ENCODE measurements at places on chromosomes 5 and 9. TPM values are rescaled to one million over a fixed set of nuclear protein-coding genes. Genes with fewer than 3 reads are reported as not detected.

Gene SPINK7
- not detected for total RNA-seq

Gene KCNMB1
- not detected for total RNA-seq

Gene FBP2
- not detected for total RNA-seq

DNA sequence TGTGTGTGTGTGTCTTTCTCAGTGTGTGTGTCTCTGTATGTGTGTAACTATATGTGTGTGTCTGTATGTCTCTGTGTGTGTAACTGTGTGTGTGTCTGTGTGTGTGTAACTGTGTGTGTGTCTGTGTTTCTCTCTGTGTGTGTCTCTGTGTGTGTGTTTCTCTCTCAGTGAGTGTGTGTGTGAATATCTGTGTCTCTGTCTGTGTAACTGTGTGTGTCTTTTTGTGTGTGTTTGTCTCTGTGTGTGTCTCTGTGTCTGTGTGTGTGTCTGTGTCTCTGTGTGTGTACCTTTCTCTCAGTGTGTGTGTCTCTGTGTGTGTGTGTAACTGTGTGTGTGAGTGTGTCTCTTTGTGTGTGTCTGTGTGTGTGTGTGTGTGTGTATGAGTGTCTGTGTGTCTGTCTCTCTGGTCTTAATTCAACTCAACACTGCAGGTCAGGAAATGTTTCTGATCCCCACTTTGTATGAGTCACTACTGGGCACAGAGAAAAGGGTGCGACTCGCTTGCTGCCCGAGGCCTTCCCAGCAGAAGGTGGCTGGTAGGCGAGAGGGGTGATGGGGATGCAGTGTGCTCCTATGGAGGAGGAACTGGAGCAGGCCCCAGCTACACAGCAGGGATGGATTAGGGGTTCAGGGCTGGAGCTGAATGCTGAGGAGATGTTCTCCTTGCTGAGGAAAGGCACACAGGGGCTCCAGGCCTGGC lies 52.1 kb downstream of the NSG2 start:
- no peaks in the 10 kb centered on the region for H3K4me1 ChIP-seq
- DNase-seq: peak; percentile 16
- H3K27me3 ChIP-seq: no peaks in the 10 kb centered on the region
- no peak overlapping the region for H3K27ac ChIP-seq

GRCh38 chr5:125044491-125045282 lies 298.2 kb upstream of the ZNF608 start:
- H3K27ac ChIP-seq: no peak overlapping the region
- peaks cover 25% of the 10 kb centered on the region for H3K4me1 ChIP-seq

DNA sequence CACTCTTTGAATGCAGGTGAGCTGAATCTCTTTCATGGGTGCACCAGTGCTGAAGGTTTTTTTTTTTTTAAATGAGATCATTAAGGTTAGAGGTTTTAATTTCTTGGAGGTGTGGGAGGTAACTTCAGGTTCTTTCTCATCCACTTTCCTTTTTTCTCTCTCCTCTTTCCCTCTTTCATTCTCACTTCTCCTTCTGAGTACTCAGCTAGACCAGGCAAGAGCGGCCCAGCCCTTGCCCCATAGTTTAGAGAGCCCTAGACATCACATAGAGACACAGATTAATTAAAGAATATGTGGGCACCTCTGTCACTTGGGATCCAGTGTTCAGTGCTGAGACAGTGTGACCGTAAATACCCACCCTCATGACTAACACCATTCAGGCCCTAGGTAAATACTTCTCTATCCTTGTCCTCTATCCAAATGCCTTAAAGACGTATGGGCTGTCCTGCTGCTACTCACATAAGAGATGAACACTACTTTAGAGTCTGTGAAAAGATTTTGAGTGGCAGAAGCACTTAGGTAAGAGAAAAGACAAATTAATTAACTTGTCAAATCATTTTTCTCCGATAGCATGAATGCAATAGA lies 174.1 kb downstream of the TLE4 start:
- no peak overlapping the region for H3K4me3 ChIP-seq
- no peaks in the 10 kb centered on the region for H3K36me3 ChIP-seq
- peaks cover 7% of the 10 kb centered on the region for H3K27me3 ChIP-seq
- no peaks in the 10 kb centered on the region for H3K4me1 ChIP-seq

DNA sequence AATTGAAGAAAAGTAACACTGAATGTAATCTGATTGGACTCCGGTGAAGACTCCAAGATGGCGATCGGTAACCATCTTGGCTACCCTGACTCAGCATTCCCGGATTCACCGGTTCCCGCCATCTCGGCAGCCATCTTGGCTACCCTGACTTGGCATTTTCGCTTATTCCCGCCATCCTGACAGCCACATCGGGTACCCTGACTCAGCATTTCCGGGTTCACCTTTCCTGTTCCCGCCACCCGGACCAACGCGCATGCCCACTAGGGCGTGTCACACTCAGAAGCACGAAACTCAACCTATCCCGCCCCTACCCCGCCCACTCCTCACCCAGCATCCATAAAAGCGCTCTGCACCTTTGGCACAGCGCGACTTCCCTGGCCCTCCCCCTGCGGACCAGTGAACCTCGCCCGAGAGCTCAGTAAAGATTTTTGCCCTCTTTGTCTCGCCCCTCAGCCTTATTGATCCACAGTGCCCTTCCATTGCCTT lies 17.2 kb downstream of the SPTLC1 start:
- H3K36me3 ChIP-seq: no peaks in the 10 kb centered on the region
- no peaks in the 10 kb centered on the region for H3K27me3 ChIP-seq
- peaks cover 29% of the 10 kb centered on the region for H3K4me1 ChIP-seq

DNA sequence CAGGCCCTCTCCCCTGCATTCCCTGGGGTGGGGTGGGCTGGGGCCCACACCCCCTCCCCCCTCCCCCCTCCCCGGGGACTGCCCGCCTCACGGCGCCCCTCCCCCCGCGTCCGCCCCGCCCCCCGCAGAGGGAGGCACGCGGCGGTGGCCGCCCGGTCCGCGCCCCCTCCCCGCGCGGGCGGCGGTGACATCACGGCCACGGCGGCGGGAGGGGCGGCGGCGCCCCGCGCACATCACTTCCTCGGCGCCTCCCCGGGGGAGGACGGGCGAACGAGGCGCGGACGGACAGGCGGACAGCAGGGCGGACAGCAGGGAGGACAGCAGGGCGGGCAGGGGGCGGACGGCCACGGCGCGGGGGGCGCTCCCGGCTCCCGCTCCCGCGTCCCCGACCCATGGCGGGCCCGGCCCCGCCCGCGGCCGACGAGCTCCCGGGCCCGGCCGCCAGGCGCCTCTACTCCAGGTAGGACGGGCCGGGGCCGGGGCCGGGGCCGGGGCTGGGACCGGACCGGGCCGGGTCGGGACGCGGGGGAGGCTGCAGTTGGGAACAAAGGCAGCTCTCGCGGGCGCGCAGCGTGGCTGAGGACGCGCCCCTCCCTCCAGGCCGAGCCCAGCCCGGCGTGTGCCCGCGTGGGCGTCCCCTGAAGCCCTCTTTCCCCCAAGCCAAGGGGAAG lies at the start of gene GPSM1:
Gene GPSM1 (plus strand): TSS at position 236 of the 671 bp plus-strand sequence. CDS start 157 bp downstream, at position 393.
- DNase-seq: peak; percentile 81
- peaks cover 18% of the 10 kb centered on the region for H3K4me1 ChIP-seq
- peak within 1 kb of the TSS; percentile 90 for H3K27ac ChIP-seq
- no peaks in the 10 kb centered on the region for H3K36me3 ChIP-seq
- H3K4me3 ChIP-seq: peak within 1 kb of the TSS; percentile 72

- H3K27ac ChIP-seq: no peak overlapping the region
- DNase-seq: peak; percentile 66
- H3K36me3 ChIP-seq: no peaks in the 10 kb centered on the region
These were observed 12.4 kb downstream of the PCDH12 start for GRCh38 chr5:141945511-141946051.

GRCh38 chr9:133814586-133815208 lies 76.5 kb upstream of the SARDH start:
- no peaks in the 10 kb centered on the region for H3K27me3 ChIP-seq
- H3K27ac ChIP-seq: no peak overlapping the region
- H3K36me3 ChIP-seq: no peaks in the 10 kb centered on the region
- no peak overlapping the region for H3K4me3 ChIP-seq
- DNase-seq: no peak
- H3K4me1 ChIP-seq: no peaks in the 10 kb centered on the region

DNA sequence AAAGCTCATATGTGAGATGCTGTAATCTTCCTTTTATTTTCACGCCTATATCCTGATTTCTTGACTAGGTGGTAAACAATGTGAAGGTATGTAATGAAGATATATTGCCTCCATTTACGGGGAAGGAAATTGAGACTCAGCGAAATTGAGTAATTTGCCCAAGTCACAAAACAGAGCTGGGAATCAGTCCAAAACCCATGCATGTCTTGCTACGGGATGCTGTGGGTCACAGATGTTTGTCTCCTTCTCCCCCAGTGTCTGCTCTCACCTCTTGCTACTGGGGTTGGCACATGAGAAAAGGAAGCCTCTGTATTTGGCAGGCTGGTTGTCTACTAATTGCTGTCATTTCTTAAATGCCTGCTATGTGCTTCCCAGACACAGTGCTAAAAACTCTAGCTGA lies 53.7 kb upstream of the TEX48 start:
- DNase-seq: peak; percentile 73
- H3K27ac ChIP-seq: no peak overlapping the region
- no peak overlapping the region for H3K4me3 ChIP-seq
- H3K27me3 ChIP-seq: no peaks in the 10 kb centered on the region
- peaks cover 13% of the 10 kb centered on the region for H3K4me1 ChIP-seq

- 0 out of 2 replicates have a peak, but pooled peaks cover 6% of the 10 kb centered on the region for H3K27me3 ChIP-seq
- H3K36me3 ChIP-seq: no peaks in the 10 kb centered on the region
- DNase-seq: no peak
These were observed 674 bp upstream of the TNFSF15 start for GRCh38 chr9:114806526-114806900.

GRCh38 chr5:109312695-109313094 lies 97.1 kb downstream of the PJA2 start:
- H3K27me3 ChIP-seq: no peaks in the 10 kb centered on the region
- peaks cover 8% of the 10 kb centered on the region for H3K4me1 ChIP-seq
- DNase-seq: no peak
- no peak overlapping the region for H3K4me3 ChIP-seq

All from GM23248 (cell line).